ENCODE measurements at places on chromosomes 7 and 10. TPM values are rescaled to one million over a fixed set of nuclear protein-coding genes. Genes with fewer than 3 reads are reported as not detected.

Gene TRIL
- 0.67 TPM for total RNA-seq

Gene MCM7
- 143 TPM for total RNA-seq

Gene UPK3BL2
- 7.3 TPM for total RNA-seq

Gene DGKI
- 0.33 TPM for total RNA-seq

Gene ACSM6
- total RNA-seq, result not detected

Gene SPAM1
- not detected for total RNA-seq

Gene PRDX3
- total RNA-seq, result 176 TPM

Gene DDX21
- total RNA-seq, result 32.3 TPM

Gene STEAP1
- 37.1 TPM for total RNA-seq

Gene PON2
- total RNA-seq, result 145 TPM

Gene NEUROD6
- total RNA-seq, result not detected

Gene CALHM3
- total RNA-seq, result not detected

Gene VPS37D
- 3.3 TPM for total RNA-seq

Gene FKBP9
- total RNA-seq, result 20.3 TPM

Gene DKK1
- 0.08 TPM for total RNA-seq

Gene NPC1L1
- total RNA-seq, result 16.4 TPM

Gene SNCG
- 0.84 TPM for total RNA-seq

Gene CADPS2
- total RNA-seq, result 41.1 TPM

Gene SFRP5
- total RNA-seq, result 15.1 TPM

Gene RSPH10B
- total RNA-seq, result 0.05 TPM

Gene PCGF6
- 6.0 TPM for total RNA-seq

Gene UROS
- total RNA-seq, result 33.9 TPM

Gene TFR2
- 358 TPM for total RNA-seq

Gene DCLRE1C
- 9.9 TPM for total RNA-seq

Gene AIMP2
- 30.3 TPM for total RNA-seq

Gene CLEC5A
- total RNA-seq, result 0.33 TPM

Gene TAS2R3
- total RNA-seq, result 0.47 TPM

Gene AGFG2
- total RNA-seq, result 48.8 TPM

Gene MSRB2
- 9.7 TPM for total RNA-seq

Gene WDFY4
- total RNA-seq, result 7.1 TPM

Gene MCM10
- total RNA-seq, result 10.0 TPM

Gene H2BK1
- total RNA-seq, result not detected

Gene INMT
- total RNA-seq, result 0.84 TPM

Gene SEM1
- 21.1 TPM for total RNA-seq

Gene SLIT1
- total RNA-seq, result under 0.01 TPM

Gene AMPH
- 0.25 TPM for total RNA-seq

Gene NCOA4
- total RNA-seq, result 224 TPM

Gene SPDYE6
- not detected for total RNA-seq

Gene C10orf62
- total RNA-seq, result 3.0 TPM

Gene PFKP
- 5.0 TPM for total RNA-seq

Gene OR2A7
- 1.6 TPM for total RNA-seq

Gene GPNMB
- total RNA-seq, result 4.8 TPM

Gene SPDYE11
- total RNA-seq, result not detected

Gene ODAD2
- 0.84 TPM for total RNA-seq

Gene IL2RA
- 1.6 TPM for total RNA-seq

Gene RADIL
- total RNA-seq, result 0.14 TPM

Gene GNGT1
- not detected for total RNA-seq

Gene CPA4
- total RNA-seq, result 0.05 TPM

Gene PPP1R17
- not detected for total RNA-seq

Gene DHX32
- 10.9 TPM for total RNA-seq

Gene ALKBH4
- 6.9 TPM for total RNA-seq

Gene NACAD
- total RNA-seq, result 0.09 TPM

Gene LEP
- not detected for total RNA-seq

Gene TUBGCP2
- 32.4 TPM for total RNA-seq

All from liver (tissue), 10 donors.